Adrenal gland (tissue), 19 donors: ENCODE measurements at places on chromosomes 11 and 22. TPM values are rescaled to one million over a fixed set of nuclear protein-coding genes. Genes with fewer than 3 reads are reported as not detected.

CXCR5 gene
- total RNA-seq: not detected

MMP27 gene
- total RNA-seq: not detected

OR10A2 gene
- total RNA-seq: not detected

- no peaks in the 10 kb centered on the region for H3K36me3 ChIP-seq
- no peak overlapping the region for H3K27ac ChIP-seq
- no peaks in the 10 kb centered on the region for H3K4me1 ChIP-seq
- no peak for DNase-seq
- no peaks in the 10 kb centered on the region for H3K27me3 ChIP-seq
- H3K4me3 ChIP-seq: no peak overlapping the region
Measured at GRCh38 chr11:77418155-77418970, 55.5 kb downstream of the PAK1 start.

GRCh38 chr11:72135891-72136683, 562 bp downstream of the FOLR3 start:
- peaks cover 3% of the 10 kb centered on the region for H3K4me1 ChIP-seq
- no peak overlapping the region for H3K4me3 ChIP-seq
- H3K36me3 ChIP-seq: no peaks in the 10 kb centered on the region
- H3K27ac ChIP-seq: no peak overlapping the region

DNA sequence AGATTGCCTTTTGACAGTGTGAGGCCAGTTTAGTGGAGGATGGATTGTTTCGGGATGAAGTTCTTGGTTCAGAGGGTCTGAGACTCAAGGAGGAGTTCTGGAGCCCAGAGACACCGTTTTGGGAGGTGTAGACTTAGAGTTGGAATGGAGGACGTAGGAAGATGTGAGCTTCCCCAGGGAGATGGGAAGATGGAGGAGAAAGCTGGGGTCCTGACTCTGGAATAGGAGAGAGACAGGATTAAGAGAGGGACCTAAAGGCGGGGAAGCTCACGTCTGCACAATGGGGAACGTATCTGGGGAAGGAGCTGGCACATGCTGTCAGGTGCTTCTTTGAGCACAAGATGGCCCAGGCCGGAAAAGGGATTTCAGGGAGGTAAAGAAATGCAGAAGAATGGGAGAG, 71.3 kb upstream of the CLDN5 start:
- H3K4me3 ChIP-seq: no peak overlapping the region
- H3K36me3 ChIP-seq: no peaks in the 10 kb centered on the region
- H3K4me1 ChIP-seq: no peaks in the 10 kb centered on the region
- no peak overlapping the region for H3K27ac ChIP-seq
- no peak for DNase-seq

- no peak overlapping the region for H3K27ac ChIP-seq
- no peaks in the 10 kb centered on the region for H3K27me3 ChIP-seq
- no peak for DNase-seq
- H3K36me3 ChIP-seq: no peaks in the 10 kb centered on the region
- H3K4me3 ChIP-seq: no peak overlapping the region
Measured at GRCh38 chr11:103453126-103453525, 343.9 kb downstream of the DYNC2H1 start.

DNA sequence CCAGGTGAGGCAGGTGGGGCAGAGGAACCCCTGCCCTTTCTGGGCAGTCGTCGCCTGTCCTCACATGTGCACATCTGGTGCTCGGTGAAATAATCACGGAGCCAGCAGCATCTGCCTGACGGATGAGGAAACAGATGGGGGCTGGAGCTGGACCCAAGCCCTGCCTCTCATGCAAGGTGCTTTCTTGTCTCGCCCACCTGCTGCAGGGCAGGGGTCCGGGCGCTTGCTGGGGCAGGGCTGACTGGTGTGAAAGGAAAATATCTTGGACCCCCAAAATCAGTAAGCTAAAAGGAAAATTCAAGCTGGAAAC, 3.3 kb downstream of the ALDH3B2 start:
- H3K27me3 ChIP-seq: peaks cover 21% of the 10 kb centered on the region
- no peak for DNase-seq
- H3K36me3 ChIP-seq: no peaks in the 10 kb centered on the region
- H3K4me1 ChIP-seq: no peaks in the 10 kb centered on the region
- no peak overlapping the region for H3K27ac ChIP-seq

GRCh38 chr11:132123449-132123848, 753.0 kb downstream of the NTM start:
- H3K36me3 ChIP-seq: no peaks in the 10 kb centered on the region
- no peak overlapping the region for H3K4me3 ChIP-seq
- H3K27ac ChIP-seq: no peak overlapping the region
- no peak for DNase-seq
- H3K27me3 ChIP-seq: no peaks in the 10 kb centered on the region
